ENCODE measurements at places on chromosomes 3 and 15. TPM values are rescaled to one million over a fixed set of nuclear protein-coding genes. Genes with fewer than 3 reads are reported as not detected.

DNA sequence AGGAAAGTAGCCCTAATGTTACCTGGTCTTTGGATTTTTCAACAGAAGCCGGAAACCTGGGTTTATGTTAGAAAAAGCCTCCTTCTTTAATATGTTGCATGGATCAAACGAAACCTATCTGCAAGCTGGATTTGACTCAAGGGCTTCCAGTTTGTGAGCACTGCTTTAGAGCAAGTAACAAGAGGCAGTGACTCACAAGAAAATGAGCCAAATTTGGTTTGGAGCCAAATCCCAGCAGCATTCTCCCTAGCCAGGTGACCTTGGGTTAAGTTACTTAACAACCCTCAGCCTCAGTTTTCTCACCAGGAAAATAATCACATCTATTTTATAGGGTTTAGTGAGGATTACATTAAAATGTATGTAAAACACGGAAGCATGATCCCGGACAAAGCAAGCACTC lies 215.2 kb upstream of the PRICKLE2 start:
- DNase-seq = peak; percentile 85

DNA sequence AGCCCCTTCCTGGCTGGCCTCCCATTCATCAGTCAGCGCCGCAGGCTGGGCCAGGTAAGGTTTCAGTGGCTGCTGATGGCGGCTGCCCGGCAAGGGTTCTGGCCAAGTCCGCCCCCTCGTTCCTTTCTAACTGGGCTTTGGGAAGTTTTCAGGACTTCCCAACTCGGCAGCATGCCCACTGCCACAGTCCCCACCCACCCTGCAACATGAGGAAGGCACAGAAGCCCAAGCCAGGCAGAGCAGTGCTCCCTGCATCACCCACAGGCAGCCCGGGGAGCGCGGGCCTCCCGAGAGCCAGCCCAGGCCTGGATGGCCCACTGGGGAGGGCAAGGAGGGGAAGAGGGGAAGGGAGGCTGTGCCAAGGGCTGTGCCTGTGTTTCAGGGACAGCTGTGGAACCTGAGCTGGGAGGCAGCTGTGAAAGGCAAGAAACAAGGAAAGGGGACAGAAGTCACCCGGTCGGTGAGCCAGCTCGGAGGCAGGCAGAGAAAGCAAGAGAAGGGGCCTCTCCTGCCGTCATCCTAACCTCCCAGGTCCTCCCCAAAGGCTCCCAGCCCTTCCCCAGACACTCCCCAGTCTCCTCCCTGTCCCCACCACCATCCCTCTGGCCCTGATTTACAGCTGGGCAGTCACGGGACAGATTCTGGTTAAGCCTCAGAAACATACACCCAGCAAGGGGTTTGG lies 73.9 kb downstream of the CPN2 start:
- DNase-seq = no peak

GRCh38 chr3:25547103-25547502 lies 117.6 kb downstream of the TOP2B start:
- peak; percentile 58 for DNase-seq

GRCh38 chr3:174776123-174776522 lies 83.0 kb upstream of the NAALADL2 start:
- peak; percentile 59 for DNase-seq

- DNase-seq = no peak
Observed at GRCh38 chr15:88701561-88702095, 62.8 kb downstream of the ISG20 start.

- DNase-seq = no peak
Observed at GRCh38 chr15:57548835-57549234, 42.9 kb upstream of the MYZAP start.

DNA sequence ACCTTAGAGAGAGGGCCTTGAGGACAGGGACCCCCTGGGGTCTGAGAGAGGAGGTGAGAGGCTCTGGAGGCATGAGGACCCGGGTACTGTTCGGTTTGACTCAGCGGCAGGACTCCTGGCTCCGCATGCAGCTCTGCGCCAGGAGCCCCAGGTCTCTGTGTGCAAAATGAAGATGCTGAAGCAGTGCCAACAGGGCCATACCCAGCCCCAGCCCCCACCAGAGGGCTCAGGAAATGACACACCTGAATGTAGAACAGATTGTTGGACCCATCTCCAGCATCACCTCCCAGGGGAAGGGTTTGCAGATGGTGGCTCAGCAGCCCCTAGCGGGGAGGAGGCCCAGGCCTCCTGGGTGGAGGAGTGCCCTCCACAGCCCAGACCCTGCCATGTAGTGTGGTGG lies 30.2 kb downstream of the EPHB3 start:
- no peak for DNase-seq

DNA sequence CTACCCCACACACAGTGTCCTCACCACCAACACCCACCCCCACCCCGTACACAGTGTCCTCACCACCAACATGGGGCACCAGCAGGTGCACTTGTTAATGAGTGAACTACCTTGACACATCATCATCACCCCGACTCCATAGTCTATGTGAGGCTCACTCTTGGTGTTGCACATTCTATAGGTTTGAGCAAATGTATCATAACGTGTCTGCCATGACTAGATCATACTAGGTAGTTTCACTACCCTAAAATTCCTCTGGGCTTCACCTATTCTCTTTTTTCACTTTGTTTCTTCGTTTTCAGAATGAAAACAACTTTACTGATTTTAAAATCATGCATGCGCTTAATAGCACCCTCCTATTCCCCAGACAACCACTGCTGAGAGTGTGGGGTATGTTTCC lies 102.6 kb upstream of the SLC6A6 start:
- no peak for DNase-seq

DNA sequence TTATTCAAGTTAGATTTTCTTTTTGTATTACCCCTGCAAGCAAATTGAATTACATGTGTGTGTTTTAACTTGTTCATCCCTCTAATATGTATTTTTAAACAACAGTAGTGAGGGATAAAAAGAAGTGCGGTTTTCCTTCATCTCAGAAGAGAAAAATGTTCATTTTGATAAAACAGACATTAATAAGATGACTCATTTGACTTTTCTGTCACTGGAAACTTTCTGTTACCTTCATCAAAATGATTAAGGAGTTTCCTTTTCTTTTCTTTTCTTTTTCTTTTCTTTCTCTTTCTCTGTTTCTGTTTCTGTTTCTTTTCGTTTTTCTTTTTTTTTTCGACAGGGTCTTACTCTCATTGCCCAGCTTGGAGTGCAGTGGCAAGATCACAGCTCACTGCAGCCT lies 53.0 kb downstream of the ECT2 start:
- no peak for DNase-seq

- peak; percentile 81 for DNase-seq
Observed at GRCh38 chr15:93466380-93466779, 377.4 kb upstream of the RGMA start.

GRCh38 chr15:64099379-64099778 lies 3.6 kb downstream of the SNX1 start:
- no peak for DNase-seq

GRCh38 chr15:57323806-57324589 lies 52.3 kb upstream of the CGNL1 start:
- DNase-seq = peak; percentile 76

DNA sequence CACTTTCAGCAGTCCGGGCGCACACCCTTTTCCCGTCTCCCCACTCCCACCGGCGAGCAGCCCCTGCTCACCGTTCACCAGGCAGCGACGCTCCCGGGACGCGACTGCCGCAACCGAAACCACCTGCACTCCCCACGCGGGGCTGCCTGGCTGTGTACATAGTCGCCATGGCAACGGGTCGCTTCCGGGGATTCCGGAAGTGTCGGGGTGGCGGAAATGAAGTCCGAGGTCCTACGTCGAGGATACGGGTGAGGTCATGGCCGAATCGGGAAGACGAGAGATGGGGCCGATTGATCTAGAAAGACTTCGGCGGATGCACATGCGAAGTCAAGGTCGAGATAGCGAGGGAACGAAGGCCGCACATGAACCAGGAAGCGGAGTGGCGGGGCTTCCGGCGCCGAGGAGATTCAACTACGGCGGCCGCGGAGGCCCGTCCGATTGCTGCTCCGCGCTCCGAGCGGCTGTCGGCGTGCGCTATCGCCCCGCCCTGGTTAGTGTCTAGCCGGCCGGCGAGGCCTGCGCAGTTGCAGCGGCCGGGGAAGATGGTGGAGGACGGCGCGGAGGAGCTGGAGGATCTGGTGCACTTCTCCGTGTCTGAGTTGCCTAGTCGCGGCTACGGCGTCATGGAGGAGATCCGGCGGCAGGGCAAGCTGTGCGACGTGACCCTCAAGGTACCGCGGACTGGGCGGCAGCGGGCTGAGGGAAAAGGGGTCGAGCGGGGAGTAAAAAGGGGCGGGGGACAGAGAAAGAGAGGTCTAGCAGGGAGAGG lies at the start of the genes KIF9 and KLHL18:
Gene KIF9 (minus strand): TSS at position 376 of the 769 bp plus-strand sequence. CDS start 5,425 bp downstream, outside the sequence.
Gene KLHL18 (plus strand): TSS at position 521 of the 769 bp plus-strand sequence. CDS start 22 bp downstream, at position 543.
- peak; percentile 92 for DNase-seq

GRCh38 chr3:67940210-67940952 lies 286.0 kb upstream of the SUCLG2 start:
- no peak for DNase-seq

GRCh38 chr3:179069762-179070390 lies 1.7 kb downstream of the ZMAT3 start:
- no peak for DNase-seq

DNA sequence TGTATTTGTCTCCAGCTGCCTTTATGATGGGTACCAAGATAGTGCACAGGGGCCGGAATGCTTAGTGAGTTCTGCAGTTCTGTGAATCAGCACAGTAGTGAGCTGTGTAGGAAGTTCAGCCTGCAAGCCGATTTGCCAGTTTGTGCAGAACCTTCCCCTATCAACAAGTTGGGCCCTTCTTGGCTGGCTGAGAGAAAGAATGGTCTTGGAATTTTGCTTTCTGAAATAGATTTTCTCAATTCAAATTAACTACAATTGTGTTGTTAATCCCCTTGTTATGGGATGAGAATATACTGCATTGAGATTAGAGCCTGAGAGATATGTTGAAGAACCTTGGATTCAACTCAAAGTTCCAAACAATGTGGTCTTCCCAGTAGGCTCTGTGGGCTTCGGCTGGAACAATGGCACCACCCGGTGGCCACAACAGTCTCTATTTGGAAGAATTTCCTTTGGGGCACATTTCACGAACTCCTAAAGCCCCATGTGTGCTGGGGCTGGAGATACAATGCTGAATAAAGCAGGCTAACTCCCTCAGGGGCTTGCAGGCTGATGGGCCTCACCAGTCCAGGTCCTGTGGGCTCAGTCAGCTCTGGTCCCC lies 59.1 kb downstream of the TRIM42 start:
- no peak for DNase-seq

GRCh38 chr15:101221902-101222301 lies 29.9 kb downstream of the CHSY1 start:
- no peak for DNase-seq

DNA sequence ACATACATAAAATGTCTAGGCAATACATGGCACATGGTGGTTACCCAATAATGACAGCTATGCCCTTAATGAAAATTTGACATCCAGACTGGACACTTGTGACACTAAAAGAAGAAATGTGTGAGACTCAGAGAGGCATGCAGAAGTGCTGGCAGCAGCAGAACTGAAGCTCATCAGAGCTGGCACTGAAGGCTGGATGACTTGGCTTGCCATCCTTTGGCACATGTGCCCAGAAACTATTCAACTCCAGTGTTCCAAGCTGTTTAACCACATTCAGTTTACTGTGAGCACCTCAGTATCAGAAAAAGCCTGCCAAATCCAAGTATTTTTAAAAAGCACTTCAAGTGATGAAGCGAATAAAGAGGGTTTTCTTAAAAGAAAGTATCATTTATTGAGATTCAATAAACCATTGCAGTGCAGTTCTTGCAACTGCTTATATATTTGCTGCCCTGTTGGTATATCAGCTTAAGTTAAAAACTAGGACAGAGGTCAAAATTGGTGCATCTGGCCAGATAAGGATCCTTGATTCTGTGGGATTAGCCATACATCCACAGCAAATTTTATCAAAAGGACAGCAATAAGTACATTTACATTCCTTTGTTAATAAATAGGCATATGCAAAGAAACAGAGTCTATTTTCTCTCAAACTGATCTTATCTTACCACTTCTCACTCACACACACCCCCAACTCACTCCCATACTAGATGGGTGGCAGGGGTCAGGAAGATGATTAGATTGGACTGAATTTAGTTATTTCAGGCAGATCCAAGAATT lies 15.8 kb downstream of the IGSF11 start:
- no peak for DNase-seq

DNA sequence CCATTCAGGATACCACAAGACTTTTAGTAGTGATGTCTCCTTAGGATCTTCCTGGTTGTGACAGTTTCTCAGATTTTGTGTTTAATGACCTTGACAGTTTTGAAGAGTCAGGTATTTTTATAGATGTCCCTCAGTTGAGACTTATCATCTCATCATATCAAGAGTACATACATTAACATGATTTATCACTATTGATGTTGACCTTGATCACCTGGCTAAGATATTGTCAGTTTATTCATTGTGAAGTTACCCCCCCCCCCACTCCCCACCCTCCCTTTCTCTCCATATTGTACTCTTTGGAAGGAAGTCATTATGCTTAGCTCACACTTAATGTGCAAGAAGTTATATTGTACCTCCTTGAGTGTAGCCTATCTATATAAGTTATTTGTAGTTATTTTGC lies 42.9 kb downstream of the MGA start:
- DNase-seq = no peak

Gene SMCO1
- not detected for total RNA-seq

Gene ROPN1
- total RNA-seq = not detected

Gene AGBL1
- not detected for total RNA-seq

Gene ITIH3
- not detected for total RNA-seq

Gene ACAN
- total RNA-seq = not detected

Gene CCR9
- not detected for total RNA-seq

Gene BLM
- 16.7 TPM for total RNA-seq

Gene CFAP100
- not detected for total RNA-seq

Data from foreskin keratinocyte (primary cell).